ENCODE measurements at places on chromosomes 3 and 15. TPM values are rescaled to one million over a fixed set of nuclear protein-coding genes. Genes with fewer than 3 reads are reported as not detected.

Gene MESP2
- total RNA-seq: 0.30 TPM

Gene SLC35G2
- total RNA-seq: 9.0 TPM

Gene GOLGA8N
- total RNA-seq: 3.5 TPM

Gene CYP1A1
- not detected for total RNA-seq

Gene ZBTB20
- 6.5 TPM for total RNA-seq

Gene SPATA12
- not detected for total RNA-seq

Gene POPDC2
- total RNA-seq: 0.59 TPM

All from smooth muscle cell of the umbilical artery (primary cell).